BE2C (cell line): ENCODE measurements at places on chromosomes 11 and 22.

GRCh38 chr11:74014880-74015279 is 6.0 kb upstream of the UCP3 start:
- no peak for DNase-seq

DNA sequence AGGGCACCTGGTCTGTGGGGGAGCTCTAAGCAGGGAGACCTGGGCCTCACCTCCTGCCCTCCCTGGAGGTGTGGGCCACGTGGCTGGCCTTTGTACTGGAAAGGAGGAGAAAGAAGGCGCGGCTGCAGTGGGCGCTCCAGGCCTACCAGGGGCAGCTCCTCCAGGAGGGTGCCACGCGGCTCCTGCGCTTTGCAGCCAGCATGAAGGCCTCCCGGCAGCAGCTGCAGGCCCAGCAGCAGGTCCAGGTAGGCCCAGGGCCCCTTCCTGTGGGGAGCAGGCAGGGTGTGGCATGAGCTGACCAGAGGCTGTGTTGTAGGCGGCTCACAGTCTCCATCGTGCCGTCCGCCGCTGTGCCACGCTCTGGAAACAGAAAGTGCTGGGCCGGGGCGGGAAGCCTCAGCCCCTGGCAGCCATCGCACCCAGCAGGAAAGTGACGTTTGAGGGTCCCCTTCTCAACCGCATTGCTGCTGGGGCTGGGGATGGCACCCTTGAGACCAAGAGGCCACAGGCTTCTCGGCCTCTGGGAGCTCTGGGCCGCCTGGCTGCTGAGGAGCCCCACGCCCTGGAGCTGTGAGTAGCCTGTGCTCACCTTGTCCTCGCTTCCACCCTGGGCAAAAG is 48.6 kb downstream of the PISD start:
- DNase-seq: no peak

- DNase-seq: no peak
Measured at GRCh38 chr11:70804139-70804837, 406.0 kb downstream of the CTTN start.

- no peak for DNase-seq
Measured at GRCh38 chr11:30585892-30586250, 282 bp downstream of the MPPED2 start.

GRCh38 chr11:121767433-121767832 is 314.7 kb upstream of the SORL1-AS1 start:
- DNase-seq: no peak

- no peak for DNase-seq
Measured at GRCh38 chr22:37241351-37242142, 2.5 kb downstream of the RAC2 start.

DNA sequence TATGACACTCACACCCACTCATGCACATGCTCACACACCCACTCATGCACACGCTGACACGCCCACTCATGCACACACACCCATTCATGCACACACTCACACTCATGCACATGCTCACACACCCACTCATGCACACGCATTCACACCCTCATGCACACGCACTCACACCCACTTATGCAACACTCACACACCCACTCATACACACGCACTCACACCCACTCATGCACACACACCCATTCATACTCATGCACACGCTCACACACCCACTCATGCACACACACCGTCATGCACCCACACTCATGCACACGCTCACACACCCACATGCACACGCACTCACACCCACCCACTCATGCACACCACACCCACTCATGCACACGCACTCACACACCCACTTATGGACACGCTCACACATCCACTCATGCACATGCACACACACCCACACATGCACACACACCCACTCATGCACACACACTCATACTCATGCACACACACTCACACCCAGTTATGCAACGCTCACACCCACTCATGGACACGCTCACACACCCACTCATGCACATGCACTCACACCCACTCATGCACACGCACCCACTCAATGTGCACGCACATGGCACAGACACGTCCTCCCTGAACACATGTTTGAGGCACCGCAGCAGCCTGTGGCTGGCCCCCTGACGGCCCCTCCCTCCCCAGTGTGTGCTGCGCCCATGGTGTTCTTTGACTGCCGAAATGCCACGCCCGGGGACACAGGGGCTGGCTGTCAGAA is 17.9 kb downstream of the MUC5AC start:
- no peak for DNase-seq

GRCh38 chr11:18307461-18308139 is 14.3 kb downstream of the HPS5 start:
- no peak for DNase-seq

GRCh38 chr11:55942785-55943392 is 6.7 kb upstream of the OR5I1 start:
- no peak for DNase-seq

DNA sequence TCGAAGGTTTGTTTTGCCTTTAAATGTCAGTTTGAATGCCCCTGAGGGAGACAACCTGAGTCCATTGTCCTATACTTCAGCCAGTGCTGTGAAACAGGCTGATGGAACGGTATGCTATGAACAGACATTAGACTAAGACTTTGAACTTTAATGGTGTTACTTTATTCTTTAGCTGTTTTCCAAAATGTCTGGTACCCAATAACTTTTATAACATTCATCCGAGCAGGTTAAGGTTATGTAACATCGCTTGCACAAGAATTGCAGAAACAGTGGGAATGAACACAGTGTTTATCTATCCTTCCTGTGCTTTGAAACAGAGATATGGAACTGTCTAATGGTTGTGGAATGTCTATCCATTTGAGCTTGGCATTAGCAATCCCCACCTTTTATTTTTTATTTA is 12.5 kb upstream of the PTS start:
- no peak for DNase-seq

DNA sequence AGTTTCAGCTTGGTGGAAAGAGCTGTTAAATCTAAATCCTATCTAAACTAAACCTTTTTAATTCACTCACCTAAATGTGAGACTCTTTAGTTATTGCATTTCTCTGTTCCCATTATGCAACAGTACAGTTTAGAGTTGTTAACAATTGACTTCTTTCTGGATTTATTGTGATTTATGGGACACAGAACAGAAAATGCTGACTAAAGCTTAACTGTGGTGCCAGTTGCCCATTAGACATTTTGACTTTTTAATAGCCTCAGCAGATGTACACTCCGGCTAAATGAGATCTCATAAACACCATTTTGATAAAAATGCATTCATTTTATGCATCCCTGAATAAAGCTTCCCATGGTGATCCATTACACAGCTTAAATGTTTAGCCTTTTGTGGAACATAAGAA is 356.6 kb downstream of the CASP12 start:
- DNase-seq: no peak

DNA sequence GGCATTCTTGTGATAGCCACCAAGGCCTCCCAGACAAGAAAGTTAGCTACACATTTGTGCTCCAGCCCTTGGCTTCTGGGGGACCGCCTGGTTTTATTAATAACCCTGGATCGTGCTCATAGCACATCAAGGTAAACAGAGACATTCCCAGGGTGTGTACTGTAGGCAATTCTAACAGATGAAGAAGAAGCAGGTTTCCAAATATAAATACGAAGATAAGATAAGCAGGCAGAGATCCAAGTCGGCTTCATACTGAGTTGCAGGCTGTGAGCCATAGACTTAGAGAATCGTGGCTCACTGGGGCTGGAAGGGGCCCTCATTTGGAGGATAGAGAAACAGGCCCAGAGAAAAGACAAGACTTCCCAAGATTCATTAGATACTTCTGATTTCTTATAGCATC is 131.4 kb downstream of the TENM4 start:
- no peak for DNase-seq

GRCh38 chr11:2892967-2893528 is 7.5 kb upstream of the CDKN1C start:
- DNase-seq: no peak

DNA sequence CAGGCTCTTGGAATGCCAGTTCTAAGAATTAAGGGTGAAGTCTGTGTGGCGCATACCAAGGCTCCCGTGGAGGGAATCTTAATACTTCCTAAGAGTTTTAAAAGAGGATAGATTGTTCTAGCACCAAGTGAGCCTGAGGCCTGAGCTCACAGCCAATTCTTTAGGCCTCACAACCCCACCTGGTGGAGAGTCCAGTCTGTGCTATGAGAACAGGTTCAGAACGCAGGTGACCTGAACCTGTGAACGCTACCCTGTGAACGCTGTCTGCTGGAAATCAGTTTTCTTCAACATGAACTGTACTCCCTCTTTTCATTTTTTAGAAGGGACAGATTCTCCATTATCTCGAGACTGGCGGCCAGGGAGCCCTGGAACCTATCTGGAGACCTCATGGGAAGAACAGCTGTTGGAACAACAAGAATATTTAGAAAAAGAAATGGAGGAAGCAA is 43.2 kb upstream of the DLAT start:
- peak; percentile 66 for DNase-seq

DNA sequence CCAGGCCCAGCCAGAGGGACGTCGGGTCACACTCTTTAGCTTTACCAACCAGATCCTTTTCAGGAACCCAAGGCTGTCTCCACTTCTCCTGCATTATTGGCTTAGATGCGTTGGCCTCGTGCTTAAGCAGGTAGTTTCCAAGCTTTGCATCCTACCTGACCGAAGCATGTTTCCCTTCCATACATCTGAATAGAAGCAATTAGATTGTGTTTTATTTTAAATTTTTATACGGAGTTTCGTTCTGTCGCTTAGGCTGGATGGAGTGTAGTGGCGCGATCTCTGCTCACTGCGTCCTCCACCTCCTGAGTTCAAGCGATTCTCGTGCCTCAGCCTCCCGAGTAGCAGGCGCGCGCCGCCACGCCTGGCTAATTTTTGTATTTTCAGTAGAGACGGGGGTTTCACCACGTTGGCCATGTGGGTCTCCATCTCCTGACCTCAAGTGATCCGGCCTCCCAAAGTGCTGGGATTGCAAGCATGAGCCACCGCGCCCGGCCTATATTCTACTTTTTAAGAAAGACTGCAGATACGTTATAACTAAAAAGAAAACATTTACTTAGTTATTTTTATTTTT is 677 bp downstream of the DYNC2H1 start:
- peak; percentile 18 for DNase-seq

DNA sequence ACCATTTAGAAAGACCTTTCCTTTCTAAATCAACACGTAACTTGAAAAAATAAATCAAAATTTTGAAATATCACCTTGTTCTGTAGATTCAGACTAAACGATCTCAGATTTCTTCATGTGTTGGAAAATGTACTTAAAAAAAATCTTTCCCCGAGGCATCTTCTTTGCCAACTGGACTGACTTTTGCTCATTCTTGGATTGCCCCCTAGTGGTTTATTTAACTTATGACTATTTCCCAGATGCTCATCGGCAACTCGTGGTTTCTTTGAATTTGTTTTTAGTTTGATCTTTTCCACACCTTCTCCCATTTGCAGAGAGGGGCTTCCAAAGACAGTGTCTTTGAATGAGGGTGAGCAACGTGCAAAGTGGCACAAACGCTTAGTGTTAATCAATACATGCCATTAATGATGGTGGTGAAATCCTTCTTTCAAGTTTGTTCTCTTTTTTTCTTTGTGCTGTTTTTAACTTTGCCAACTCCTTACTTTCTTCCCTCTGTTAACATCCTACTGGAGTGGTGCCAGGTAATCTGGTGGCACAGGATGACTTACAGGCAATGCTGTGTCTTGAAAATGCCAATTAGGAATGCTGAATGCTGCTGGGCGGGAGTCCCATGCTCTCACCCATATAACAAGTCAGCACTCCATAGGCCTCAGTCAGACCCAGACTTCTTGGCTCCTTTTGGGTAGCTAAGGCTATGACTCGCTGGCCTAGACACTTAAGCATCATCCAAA is 18.3 kb downstream of the PRSS23 start:
- DNase-seq: no peak

GRCh38 chr11:111966678-111967077 is 29.5 kb downstream of the DIXDC1 start:
- no peak for DNase-seq

- DNase-seq: no peak
Measured at GRCh38 chr11:76067099-76067498, 139.2 kb downstream of the WNT11 start.

GRCh38 chr22:46754110-46754799 is 8.2 kb upstream of the TBC1D22A start:
- DNase-seq: peak; percentile 76

DNA sequence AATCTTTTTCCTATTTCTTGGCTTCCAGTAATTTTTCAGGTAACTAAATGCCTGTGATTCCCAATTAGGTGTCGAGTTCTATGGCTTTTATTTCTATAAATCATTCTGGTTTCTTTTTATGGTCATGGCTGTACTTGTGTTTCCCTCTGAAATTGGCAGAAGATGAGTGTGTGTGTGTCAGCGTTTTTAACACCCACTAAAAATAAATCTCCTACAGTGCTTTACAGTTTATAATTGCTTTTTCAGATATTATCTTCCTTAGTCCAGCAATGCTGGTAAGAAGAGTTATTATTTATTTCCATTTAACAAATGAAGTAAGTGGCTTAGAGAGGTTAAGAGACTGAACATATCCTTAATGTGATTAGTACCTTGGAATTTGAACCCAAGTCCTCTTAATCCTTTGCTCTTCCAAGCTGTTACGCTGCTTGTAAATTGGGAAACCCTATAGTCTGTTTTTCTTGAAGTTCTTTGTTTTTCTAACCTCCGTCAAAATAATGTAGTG is 125.2 kb downstream of the TEAD1 start:
- no peak for DNase-seq

GRCh38 chr11:93942176-93942575 is 79.0 kb upstream of the HEPHL1 start:
- no peak for DNase-seq

GRCh38 chr11:104451197-104451893 is 287.4 kb upstream of the PDGFD start:
- DNase-seq: no peak

- no peak for DNase-seq
Measured at GRCh38 chr22:19524170-19525115, at the start of gene CLDN5. Gene CLDN5 (minus strand): TSS chr22:19524410. CDS start chr22:19524255, 155 bp downstream.

GRCh38 chr11:110430267-110431050 is 711 bp downstream of the FDX1 start:
- DNase-seq: no peak

DNA sequence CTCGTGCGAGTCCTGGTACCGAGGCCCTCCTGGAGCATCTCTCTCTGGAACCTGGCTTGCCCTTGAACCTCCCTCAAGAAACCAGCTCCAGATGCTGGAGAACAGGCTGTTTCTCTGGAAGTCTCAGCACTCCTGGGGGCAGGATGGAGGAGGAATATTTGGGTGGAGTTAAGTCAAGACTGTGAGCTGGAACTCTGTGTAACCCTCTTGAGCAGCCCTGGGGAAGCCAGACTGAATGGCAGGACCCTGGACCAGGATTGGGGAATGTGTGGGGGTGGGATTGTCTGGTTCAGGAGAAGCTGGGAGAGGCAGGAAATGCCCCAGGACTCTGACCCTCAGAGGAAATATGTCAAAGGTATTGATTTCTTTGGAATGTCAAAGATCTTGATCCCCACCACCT is 7.7 kb downstream of the CREB3L1 start:
- DNase-seq: no peak
